ENCODE measurements at places on chromosomes 2 and 18.

GRCh38 chr18:57428221-57429150 lies 6.7 kb upstream of the ONECUT2 start:
- no peak for DNase-seq

DNA sequence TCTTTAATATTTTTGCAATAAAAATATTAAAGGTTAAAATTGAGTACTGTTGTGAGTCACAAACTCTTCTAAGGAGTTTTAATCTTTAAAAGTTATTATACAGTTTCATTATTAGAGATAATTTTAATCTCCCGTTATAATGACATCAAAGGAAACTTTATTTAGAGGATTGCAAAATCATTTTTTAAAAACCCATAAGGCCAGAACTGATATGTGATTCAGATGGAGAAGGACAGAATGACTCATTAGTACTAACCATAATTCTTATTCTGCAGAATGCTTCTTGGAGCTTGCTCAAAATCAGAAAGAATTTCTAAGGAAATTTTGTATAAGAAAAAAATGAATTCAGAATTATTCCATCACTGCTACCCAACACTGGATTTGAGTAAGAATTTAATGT lies 12.5 kb upstream of the HNRNPLL start:
- DNase-seq = no peak

DNA sequence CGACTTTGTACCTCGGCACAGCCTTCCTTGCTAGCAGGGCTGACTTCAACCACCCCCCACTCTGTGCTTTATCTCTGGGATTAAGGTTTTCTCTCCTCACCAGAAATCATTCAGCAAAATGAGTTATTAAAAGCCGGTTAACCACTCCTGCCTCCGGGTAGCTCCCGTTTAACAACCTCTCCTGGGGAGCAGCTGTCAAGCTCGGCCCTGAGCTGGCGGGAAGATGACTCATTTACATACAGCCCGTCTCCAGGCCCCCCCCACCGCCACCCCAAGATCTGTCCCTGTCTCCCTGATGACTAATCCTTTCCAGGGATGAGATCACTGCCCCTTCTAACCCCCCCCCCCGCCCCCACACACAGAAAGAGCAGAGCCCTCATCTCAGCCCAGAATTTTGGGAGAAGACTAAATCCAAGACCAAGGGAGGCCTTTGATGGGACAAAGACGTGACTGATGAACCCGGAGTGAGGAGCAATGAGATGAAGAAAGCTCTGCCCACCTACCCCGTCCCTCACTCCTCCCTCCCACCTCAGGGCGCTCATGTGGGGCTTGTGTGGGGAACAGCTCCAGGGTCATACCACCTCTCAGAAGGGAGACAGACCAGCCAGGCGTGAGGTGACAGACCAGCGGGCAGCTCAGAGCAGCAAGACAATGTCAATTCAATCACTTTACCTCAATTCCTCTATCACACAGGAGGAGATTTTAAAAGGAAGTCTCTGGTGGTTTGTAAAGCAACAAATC lies 131.4 kb downstream of the MSH2 start:
- no peak for DNase-seq

DNA sequence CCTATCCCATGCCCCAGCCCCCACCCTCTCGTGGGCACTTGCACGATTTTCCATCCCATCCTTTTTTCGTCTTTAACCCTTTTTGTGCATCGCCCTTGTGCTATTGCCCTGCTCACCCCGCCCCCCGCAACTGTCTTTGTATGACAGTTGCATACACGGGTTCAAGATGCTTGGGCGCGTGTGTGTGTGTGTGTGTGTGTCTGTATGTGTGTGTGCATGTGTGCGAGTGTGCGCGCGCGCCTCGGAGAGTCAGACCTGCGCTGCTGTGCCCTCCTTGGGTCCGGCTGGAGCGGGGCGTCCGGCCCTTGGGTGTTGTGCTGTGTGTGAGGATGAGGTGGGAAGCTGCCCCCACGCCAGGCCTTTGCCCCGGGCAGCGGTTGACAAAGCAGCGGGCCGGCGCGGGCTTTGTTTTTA lies 230.7 kb downstream of the HAUS1 start:
- peak; percentile 39 for DNase-seq

DNA sequence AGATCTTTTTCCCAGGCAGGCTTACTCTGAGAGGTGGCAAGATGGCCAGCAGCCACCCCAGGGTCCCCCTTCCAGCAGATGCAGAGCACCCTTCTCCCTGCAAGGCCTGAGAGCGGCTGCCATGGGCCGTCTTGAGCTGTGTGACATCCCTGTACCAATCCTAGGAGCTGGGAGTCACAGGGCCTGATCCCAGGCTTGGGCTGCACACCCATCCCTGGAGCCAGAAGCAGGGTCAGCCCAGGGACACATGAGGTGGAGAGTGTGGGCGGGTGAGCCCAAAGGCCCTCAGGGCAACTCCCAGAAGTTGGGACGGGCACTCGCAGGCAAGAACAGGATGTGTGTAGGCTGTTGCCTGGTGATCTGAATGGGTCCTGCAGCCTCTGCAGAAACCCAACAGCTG lies 40.5 kb downstream of the CROCC2 start:
- no peak for DNase-seq

GRCh38 chr2:16725549-16725948 lies 59.9 kb upstream of the CYRIA start:
- no peak for DNase-seq

DNA sequence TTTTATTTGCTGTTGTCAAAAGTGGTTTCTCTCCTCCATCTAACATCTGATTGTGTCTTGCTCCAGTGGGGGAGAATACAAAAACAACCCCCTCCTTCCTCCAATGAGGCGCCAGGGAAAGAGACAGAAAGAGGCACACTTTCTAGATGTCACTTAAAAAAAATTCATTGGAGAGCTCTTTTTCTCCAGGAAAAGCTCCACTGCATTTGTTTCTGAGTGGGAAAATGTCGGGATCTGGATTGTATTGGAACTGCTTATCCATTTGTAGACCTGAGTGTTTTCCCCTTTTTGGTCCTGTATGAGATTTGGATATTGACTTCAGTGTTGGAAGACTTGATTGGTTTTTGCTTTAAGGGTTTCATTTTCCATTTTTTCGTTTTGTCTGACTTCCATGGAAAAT lies 995 bp downstream of the MBD5 start:
- DNase-seq = no peak

- peak; percentile 44 for DNase-seq
These were observed 13.9 kb downstream of the ADAM23 start for GRCh38 chr2:206457188-206457634.

GRCh38 chr18:77086034-77086433 lies 46.5 kb downstream of the MBP start:
- no peak for DNase-seq

- no peak for DNase-seq
These were observed 31.1 kb upstream of the PAX8 start for GRCh38 chr2:113309655-113310387.

DNA sequence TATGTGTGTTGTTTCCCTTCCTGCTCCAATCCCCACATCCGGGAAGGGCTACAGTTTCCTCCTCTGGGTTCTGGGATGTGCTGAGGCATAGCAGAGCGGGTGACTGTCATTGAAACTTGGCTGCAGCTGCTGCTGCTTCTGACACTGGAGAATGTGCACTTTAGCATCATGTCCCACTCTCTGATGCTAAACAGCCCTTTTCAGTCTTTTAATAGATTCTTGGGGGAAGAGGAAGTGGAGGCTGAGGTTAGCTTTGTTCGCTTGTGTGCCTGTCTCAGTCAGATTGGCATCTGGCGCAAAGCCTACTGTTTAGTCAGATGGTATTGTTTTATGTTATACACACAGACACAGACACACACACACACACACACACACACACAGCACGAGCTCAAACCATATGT lies 136.5 kb upstream of the RND3 start:
- DNase-seq = no peak

GRCh38 chr18:13726972-13727331 lies 479 bp downstream of the RNMT start:
- DNase-seq = no peak

DNA sequence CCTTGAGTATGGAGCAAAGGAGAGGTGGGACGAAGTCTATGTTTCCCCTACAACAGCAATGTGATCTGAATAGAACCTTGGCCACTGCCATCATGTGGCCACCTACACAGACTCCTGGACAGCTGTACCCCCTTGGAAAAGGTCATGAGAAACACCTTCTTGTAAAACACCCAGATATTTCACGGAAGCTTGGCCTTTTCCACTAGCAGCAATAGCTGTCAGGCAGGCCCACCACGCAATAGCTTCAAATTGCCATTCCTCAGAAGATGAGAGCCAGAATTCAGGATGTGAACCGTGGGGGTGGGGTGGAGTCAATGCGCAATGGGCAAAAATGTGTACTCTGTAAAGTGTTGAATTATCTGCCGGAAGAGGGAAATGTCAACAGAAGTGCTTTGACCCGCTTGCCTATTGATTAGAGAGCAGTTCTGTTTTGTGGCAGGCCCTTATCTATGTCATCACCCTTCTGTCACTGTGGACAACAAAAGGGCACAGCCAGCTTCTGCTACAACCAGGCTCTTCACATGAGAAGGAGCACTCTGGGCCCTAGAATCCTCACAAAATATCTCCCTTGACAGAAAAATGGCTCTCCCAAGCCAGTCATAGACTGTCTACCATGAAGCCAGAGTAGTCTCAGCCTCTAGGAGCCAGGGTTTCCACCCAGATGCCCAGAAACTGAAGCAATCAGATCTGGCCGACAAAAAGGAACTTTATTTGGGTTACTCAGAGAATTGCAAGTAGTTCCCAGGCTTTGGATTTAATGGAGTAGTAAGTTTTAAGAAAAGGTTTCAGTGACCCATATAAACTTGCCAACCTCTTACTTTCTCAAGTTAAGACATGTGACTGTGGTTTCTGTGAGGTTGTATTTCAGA lies 9.5 kb downstream of the INPP1 start:
- DNase-seq = no peak

DNA sequence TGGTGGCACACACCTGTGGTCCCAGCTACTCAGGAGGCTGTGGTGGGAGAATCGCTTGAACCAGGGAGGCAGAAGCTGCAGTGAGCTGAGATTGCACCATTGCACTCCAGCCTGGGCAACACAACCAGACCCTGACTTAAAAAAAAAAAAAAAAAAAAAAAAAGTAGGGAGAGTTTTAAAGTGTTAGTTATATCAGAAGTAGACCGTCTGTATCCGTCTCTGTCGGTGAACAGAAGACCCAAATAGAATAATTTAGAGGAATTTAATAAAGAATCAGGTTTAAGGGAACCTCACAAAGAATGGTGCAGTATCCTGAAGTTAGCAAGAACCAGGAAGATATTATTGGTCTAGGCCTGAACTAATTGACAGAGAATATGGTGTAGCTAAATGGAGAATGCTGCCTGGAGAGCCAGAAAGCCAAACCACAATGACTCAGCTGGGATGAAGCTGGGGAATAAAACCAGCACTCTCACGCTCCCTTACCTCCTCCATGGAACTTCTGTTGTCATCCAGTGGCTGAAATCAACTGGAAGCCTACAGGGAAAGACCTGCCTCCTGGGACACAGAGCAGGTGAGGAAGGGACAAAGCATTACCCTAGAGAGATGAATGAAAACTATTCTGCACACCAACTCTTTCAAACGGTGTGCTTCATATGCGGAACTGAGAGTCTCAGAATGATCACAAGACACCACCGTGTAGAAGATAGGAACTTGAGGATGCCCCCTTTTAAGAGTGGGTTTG lies 39.1 kb upstream of the PLEKHM3 start:
- no peak for DNase-seq

- DNase-seq = no peak
These were observed 70.2 kb downstream of the HRH4 start for GRCh38 chr18:24530630-24531111.

- DNase-seq = no peak
These were observed 73.6 kb upstream of the STK17B start for GRCh38 chr2:196244966-196245365.

DNA sequence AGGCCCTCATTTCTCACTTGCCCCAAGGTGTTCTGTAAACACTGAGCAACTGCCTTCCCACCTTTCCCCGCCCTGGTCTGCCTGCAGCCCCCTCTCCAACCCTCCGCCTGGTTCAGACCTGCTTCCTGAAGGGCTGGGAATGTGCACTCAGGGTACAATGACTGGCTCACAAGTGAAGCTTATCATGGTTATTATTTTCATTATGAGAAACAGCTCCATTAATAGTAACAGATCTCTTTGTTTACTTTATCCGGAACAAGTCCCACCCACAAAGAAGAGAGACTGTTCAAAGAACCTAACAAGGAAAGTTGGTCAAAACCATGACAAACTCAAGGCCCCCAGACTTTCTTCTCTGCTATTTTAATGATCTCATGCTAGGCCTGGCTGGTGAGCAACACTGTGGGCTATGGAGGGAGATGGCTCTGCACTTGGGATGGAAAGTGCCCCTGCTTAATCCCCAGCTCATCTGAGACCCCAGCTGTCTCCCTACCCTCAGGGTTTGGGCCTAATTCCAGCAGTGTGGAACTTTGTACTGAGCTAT lies 36.7 kb downstream of the ARHGAP25 start:
- no peak for DNase-seq

DNA sequence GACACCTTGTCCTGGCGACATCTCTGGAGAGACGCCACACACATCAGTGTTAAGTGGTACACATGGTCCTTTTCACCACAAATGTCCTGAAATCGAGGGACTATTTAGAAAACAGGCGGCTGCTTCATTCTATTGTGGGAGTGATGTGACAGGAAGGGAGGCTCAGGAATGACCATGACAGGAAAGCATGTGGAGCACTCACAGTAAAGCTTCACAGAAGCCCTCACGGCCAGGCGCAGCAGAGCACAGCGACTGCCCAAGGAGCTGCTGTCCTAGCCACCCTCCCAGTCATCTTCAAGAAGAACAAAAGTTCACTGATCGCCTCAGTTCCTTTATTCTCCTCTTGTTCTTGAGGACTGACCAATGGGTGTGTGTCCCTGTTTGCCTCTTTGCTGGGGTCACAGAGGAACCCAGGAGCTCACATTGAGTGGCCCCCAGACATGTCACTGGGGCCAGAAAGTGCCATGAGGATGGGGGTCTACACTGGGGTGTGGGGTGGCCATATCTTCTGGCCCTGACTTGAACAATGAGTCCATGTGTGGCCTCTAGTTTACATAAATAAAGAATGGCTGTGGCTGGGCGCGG lies 84.6 kb upstream of the RANBP2 start:
- no peak for DNase-seq

DNA sequence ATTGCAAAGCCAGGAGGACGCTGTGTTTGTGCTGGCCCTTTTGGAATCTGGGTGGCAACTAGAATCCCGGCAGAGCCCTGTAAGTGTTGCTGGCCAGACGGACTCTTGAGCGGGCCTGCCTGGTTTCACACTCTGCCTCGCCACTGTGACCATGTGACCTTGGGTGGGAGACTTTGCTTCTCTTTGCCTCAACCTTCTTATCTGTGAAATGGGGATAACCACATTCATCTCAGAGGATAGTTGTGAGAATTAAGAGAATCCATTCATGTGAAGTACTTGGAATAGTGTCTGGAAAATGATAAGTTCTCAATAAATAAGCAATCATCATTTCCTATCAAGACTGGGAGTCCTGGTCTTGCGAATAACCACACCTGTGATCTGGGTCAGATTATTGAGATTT lies 105.6 kb downstream of the LIPG start:
- no peak for DNase-seq
